ENCODE measurements at places on chromosomes 7 and 10.

DNA sequence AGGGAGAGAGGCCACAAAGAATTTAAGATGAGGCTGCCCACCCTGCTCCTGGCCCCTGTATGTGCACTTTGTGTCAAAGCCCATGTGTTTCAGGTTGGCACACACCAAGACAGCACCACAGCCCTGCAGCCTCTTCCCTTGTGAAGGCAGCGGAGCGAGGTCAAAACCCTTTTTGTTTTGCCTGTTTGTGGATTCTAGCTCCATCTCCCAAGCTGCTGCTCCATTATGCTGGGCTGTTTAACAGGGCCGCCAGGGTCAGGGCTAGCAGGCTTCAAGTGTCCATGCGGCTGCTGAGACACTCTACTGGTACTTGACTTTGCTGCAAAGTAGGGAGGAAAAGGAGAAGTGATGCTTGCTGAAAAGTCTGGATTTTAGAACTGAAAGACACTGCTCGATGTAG is 142.3 kb upstream of the EFCAB10 start:
- DNase-seq, result no peak

GRCh38 chr10:54843932-54844331 is 42.9 kb upstream of the PCDH15 start:
- no peak for DNase-seq

DNA sequence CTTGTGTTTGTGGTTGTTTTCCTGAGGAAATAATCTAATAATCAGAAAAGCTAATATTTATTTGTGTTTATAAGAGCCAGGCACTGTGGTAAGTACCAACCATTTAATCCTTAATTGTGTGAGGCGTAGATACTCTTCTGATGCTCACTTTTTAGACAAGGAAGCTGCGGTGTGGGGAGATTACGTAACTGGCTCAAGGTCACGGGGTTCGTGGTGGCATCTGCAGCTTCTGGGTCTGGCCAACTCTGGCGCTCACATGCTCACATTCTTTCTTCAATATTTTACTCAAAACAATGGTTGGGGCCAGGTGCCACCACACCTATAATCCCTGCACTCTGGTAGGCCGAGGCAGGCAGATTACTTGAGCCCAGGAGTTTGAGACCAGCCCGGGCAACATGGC is 77.6 kb downstream of the RALA start:
- no peak for DNase-seq

- DNase-seq, result no peak
These were observed 2.3 kb upstream of the LDB1 start for GRCh38 chr10:102122450-102122849.

DNA sequence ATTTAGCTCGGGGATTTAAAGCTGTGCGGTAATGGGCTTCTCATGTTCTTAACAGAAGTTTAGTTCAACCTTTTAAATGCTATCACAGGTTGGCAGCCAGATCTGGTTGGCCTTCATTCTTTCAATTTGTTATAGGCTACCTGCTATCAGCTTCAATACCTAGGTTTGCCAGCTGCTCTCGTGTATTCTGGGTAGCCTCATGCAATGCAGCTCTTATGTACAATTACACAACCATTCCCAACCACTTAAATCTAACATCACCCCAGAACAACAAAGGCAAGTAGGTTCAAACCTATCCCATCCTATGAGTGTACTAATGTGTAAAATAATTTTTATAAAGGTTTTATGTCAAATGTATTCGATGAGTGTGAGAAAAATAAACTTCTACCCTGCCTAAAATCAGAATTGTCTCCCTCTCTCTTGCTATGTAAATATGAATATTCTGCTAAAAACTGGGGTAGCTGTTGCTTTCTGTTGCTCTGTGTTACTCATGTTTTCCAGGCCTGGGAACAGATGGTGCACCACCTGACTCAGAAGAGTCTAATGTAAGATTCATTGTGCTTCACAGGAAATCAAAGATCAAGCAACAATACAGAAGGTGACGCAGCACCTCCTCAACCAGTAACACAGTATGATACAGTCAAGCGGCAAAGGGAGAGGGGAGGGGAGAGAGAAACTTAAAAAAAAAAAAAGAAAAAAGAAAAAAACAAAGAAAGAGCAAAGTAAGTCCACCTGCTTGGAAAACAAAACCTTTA is 188.6 kb downstream of the ETV1 start:
- DNase-seq, result no peak

DNA sequence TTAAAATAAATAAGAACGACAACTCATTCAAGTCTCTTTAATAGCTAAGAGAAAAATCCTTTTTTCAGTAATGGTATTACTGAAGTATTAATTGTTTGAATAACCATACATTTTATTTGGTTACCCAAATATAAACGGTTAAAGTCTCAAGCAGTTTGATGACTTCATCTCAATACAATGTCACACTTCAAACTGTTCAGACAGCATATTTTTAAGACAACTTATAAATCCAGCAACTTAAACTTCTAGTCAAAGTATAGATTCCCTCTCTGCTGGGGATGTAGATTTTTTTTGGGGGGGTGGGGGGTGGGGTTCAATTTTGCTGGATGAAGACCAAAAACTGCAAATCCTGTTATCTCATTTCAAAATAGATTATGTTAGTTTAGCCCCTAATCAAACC is 42.0 kb downstream of the GNA12 start:
- DNase-seq, result no peak

- DNase-seq, result no peak
These were observed 352 bp upstream of the ZNF485 start for GRCh38 chr10:43605850-43606322.
